ENCODE measurements at places on chromosomes 2 and 18. TPM values are rescaled to one million over a fixed set of nuclear protein-coding genes. Genes with fewer than 3 reads are reported as not detected.

DNA sequence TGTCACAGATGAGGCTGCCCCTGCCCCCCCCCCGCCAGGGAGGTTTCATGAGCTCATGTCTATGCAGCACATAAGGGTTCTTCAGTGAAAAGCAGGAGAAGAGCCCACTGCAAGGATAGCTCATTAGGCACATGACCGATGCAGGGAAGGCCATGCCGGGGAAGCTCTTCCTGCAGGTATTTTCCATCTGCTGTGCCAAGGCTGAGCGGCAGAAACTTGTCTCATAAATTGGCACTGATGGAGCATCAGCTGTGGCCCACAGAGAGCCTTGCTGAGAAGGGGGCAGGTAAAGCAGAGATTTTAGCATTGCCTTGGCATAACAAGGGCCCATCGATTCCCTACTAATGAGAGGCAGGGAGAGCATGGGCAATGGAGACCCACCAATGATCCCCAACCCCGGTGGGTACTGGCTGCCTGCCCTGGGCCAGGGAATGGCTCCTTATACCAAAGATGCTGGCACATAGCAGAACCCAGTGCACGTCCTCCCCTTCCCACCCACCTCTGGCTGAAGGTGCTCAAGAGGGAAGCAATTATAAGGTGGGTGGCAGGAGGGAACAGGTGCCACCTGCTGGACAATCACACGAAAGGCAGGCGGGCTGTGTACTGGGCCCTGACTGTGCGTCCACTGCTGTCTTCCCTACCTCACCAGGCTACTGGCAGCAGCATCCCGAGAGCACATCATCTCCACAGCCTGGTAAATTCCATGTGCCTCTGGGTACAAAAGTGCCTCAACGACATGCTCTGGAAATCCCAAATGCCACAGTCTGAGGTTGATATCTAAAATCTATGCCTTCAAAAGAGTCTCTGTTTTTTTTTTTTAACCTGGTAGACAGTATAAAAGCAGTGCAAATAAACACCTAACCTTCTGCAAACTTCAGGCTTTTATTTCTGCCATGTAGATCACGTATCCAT lies 41.4 kb downstream of the STEAP3 start:
- DNase-seq: no peak

DNA sequence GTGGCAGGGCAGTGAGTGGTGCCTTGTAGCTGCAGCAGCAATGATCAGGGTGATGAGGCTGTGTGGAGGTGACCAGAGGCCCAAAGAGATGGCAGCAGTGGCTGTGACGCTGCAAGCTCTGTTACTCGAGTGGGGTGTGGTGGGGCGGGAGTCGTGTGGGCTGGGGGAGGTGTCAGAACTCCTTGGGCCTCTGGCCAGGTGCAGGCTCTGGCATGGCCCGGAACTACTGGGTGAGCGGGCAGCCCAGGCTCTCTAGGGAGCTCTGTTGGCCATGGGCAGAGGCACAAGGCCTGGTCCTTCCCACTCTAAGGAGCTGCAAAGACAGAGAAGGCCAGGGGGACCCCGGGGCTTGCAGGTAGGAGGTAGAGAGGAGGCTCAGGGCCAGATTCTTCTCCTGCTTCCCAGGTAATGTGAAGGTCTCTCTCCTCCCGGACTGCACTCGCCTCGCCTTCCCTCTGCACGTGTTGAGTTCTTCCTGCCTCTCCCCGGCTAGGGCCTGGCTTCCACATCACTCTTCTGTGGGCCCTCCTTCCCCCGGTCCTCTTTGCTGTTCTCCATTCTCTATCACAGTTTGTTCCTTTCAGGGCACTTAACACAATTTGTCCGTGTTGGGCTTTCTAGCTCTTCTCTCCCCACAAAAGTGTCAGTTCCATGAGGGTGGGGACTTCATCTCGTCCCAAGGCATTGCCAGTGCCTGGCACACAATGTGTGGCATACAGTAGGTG lies 114.8 kb downstream of the MCFD2 start:
- DNase-seq: no peak

DNA sequence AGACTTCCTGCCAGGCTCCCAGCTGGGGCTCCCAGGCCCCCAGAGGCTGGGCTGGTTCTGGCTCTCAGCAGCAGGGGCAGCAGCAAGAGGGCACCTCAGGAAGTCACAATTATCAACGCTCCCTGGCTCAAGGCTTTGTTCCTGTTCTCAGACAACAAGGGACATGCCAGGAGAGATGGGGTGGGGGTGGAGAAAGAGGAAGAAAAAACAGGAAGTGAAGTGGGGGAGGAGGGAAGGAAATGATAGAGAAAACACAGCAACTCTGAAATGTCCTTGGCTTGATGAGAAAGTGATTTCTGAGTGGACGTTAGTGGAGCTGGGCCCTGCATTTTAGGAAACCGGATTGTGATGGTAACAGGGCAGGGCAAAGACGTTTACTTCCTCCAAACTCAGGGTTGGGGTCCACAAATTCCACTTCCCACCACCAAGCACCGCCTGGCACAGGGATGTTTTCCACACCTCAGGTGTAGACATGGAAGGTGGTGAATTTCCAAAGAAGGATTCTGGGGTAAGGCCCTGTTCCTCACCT lies 40.4 kb downstream of the CYRIA start:
- no peak for DNase-seq

DNA sequence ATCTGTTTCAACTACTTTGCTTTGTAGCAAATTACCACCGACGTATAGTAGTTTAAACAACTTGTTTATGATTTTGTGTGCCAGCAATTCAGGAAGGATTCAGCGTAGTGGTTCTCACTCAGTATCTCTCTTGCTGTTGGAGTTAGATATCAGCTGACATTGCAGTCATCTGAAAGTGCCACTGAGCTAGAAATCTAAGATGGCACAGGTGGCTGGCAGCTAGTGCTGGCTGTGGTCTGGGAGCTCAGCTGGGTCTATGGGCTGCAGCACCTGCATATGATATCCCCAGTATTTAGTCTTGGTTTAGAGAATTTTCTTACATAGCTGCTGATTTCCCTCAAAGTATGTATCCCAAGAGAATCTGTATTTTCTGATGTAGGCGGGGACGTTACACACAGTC lies 235.6 kb downstream of the SCG2 start:
- DNase-seq: no peak

Gene APLF
- total RNA-seq: 15.9 TPM

Gene GCG
- not detected for total RNA-seq

Gene PSTPIP2
- total RNA-seq: 7.2 TPM
